Chondrocyte (in vitro differentiated cells): ENCODE measurements at places on chromosomes 5 and 9. TPM values are rescaled to one million over a fixed set of nuclear protein-coding genes. Genes with fewer than 3 reads are reported as not detected.

- H3K27me3 ChIP-seq, result peaks cover 37% of the 10 kb centered on the region
- no peak overlapping the region for H3K27ac ChIP-seq
- DNase-seq, result no peak
Measured at GRCh38 chr5:171808951-171809350, 23.3 kb downstream of the SMIM23 start.

DNA sequence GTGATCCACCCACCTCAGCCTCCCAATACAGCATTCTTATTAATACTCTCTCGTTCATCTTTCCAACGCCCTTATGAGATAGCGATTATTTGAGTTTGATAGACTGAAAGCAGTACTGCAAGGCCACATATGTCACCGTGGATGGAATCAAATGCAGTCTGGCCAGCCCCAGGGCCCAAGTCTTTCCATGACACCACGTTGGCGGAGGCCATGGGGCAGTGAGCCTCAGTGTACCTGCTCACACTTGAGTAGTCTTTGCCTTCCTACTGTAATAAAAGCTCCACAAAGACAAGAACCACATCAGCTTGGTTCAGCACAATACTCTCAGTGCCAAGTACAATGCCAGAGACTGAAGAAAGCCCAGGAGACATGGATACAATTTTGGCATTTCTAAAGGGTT, 88.5 kb downstream of the TTLL11 start:
- no peaks in the 10 kb centered on the region for H3K27me3 ChIP-seq
- no peak for DNase-seq
- H3K4me3 ChIP-seq, result no peak overlapping the region
- no peaks in the 10 kb centered on the region for H3K36me3 ChIP-seq
- H3K4me1 ChIP-seq, result peaks cover 21% of the 10 kb centered on the region
- no peak overlapping the region for H3K27ac ChIP-seq

DNA sequence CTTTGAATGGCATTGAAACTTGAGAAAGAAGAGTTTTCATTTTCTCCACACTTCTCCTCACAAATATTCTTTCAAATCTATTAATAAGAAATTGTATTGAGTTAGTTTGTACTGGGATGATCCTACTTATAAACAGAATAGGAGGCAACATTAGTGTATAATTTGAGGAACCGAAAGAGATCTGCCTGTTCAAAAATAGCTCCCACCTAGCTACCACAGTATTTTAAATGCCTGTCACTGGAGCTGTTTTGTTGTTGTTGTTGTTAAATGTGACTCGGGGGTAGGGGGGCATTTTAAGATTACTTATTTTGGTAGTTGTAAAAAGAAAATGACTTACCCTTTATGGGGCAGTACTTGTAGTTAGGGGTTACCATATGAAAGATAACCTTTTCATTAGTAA, 20.1 kb upstream of the HAPLN1 start:
- no peak for DNase-seq
- H3K27ac ChIP-seq, result no peak overlapping the region
- H3K36me3 ChIP-seq, result no peaks in the 10 kb centered on the region
- no peak overlapping the region for H3K4me3 ChIP-seq
- H3K27me3 ChIP-seq, result no peaks in the 10 kb centered on the region
- H3K4me1 ChIP-seq, result peaks cover 23% of the 10 kb centered on the region

Gene CCDC183
- 0.62 to 1.5 TPM (median 1.4 TPM) in 3 replicates for total RNA-seq

Gene SHISAL2B
- not detected in 3 replicates for total RNA-seq

- DNase-seq, result no peak
- no peaks in the 10 kb centered on the region for H3K27me3 ChIP-seq
- no peak overlapping the region for H3K27ac ChIP-seq
- no peak overlapping the region for H3K4me3 ChIP-seq
Measured at GRCh38 chr5:89498699-89499098, 615.7 kb upstream of the MEF2C start.

- no peak for DNase-seq
- peaks cover 1% of the 10 kb centered on the region for H3K36me3 ChIP-seq
- H3K27ac ChIP-seq, result no peak overlapping the region
- H3K27me3 ChIP-seq, result peaks cover 12% of the 10 kb centered on the region
- H3K4me1 ChIP-seq, result peaks cover 7% of the 10 kb centered on the region
- H3K4me3 ChIP-seq, result no peak overlapping the region
Measured at GRCh38 chr9:95801797-95802196, 73.7 kb upstream of the ERCC6L2 start.

DNA sequence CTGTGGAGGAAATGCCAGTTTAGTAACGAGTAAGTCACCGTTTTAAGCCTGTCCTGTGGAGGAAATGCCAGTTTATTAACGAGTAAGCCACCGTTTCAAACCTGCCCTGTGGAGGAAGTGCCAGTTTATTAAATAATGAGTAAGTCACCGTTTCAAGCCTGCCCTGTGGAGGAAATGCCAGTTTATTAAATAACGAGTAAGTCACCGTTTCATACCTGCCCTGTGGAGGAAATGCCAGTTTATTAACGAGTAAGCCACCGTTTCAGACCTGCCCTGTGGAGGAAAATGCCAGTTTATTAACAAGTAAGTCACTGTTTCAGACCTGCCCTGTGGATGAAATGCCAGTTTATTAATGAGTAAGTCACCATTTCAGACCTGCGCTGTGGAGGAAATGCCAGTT, 18.9 kb upstream of the PDCD6 start:
- H3K4me1 ChIP-seq, result no peaks in the 10 kb centered on the region
- H3K27ac ChIP-seq, result no peak overlapping the region
- DNase-seq, result no peak
- H3K27me3 ChIP-seq, result no peaks in the 10 kb centered on the region
- peaks cover 40% of the 10 kb centered on the region for H3K36me3 ChIP-seq
- no peak overlapping the region for H3K4me3 ChIP-seq

GRCh38 chr5:81303563-81303962, 2.2 kb downstream of the ZCCHC9 start:
- peaks cover 37% of the 10 kb centered on the region for H3K4me1 ChIP-seq
- H3K4me3 ChIP-seq, result peak overlapping the region; percentile 19
- H3K27ac ChIP-seq, result no peak overlapping the region
- no peak for DNase-seq

DNA sequence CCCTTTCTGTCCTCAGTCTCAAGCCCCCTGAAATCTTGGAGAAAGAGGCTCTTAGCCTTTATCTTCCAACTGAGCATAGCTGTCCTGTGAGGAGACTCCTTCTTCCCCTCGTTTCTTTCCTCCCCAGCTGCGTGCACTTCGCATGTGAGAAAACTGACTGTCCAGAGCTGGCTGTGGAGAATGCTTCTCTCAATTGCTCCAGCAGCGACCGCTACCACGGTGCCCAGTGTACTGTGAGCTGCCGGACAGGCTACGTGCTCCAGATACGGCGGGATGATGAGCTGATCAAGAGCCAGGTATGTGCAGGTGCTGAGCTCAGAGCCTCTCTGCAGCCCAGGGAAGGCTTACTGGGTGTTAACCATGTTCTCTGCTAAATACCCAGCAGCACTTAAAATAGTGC, 190.8 kb downstream of the PAPPA start:
- H3K27ac ChIP-seq, result no peak overlapping the region
- peaks cover 50% of the 10 kb centered on the region for H3K36me3 ChIP-seq
- no peak overlapping the region for H3K4me3 ChIP-seq
- H3K4me1 ChIP-seq, result peaks cover 9% of the 10 kb centered on the region

DNA sequence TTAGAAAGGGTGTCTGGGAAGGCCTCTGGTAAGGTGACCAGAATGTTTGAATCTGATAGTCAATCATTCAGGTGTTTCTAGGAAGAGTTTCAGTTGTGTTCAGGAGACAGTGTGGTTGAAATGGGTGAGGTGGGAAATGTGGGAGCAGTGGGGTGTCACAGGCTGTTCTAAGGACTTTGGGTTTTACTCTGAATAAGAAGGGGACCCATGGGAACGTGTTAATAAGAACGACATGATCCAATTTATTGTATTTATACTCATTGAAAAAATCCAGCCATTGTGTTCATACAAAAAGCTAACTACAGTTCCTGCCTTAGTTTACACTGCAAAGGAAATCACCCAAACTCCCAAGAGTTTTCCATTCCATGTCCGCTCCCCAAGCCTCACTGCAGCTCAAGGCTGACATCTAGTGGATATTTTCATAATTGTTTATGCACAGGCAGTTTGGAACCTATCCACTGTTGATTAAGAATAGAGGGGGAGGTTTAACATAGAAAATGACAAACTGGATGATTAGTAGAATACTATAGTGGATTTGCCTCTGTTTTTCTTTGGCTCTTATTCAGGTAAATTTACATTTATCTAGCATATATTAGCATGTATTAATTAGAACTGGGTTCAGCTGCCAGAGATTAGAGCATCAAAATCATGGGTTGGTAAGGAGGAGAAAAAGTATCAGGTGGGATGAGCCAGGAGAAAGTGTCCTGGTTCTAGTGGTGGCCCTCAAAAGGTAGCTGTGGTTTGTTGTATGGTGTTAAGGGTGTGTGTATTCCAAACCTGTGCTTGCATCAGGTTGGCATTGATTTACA, 17.7 kb downstream of the CAVIN4 start:
- H3K27me3 ChIP-seq, result peaks cover 2% of the 10 kb centered on the region
- H3K27ac ChIP-seq, result no peak overlapping the region
- no peak for DNase-seq
- no peaks in the 10 kb centered on the region for H3K36me3 ChIP-seq
- H3K4me3 ChIP-seq, result no peak overlapping the region
- H3K4me1 ChIP-seq, result peaks cover 19% of the 10 kb centered on the region

DNA sequence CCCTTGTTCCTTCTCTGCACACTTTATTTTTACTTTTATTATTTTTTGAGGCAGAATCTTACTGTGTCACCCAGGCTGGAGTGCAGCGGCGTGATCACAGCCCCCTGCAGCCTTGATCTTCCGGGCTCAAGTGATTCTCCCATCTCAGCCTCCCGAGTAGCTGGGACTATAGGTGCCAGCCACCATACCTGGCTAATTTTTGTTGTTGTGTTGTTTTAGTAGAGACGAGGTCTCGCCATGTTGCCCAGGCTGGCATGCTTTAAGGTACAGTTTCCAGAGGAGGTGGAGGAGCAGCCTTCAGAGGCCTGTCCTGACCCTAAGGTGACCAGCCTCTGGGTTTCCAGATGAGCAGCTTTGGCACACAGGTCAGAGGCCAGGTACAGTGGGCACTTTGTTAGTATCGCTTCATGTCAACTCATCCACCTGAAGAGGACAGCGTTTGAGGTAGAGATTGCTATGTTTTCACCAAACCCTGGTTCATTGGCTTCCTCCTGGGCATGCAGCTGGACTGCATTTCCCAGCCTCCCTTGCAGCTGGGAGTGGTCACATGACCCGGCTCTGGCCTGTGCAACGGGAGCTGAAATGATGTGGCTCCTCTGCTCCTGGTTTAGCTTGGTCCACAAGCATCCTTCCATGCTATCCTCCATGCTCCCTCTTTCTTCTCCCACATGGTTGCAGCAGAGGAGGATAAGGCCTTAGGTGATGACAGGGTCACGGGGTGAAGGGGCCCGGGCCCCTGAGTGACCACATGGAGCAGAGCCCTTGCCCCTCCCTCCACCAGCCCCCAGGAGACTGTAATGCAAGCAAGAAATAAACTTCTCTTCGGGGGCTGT, 139.3 kb upstream of the IER5L start:
- DNase-seq, result peak; percentile 72
- peak overlapping the region; percentile 92 for H3K27ac ChIP-seq
- no peaks in the 10 kb centered on the region for H3K27me3 ChIP-seq
- H3K36me3 ChIP-seq, result no peaks in the 10 kb centered on the region
- H3K4me3 ChIP-seq, result no peak overlapping the region
